ENCODE measurements at places on chromosomes 1 and 21.

GRCh38 chr21:42581993-42582786 lies 68.5 kb downstream of the SLC37A1 start:
- DNase-seq, result no peak

GRCh38 chr1:15997637-15998280 lies 6.3 kb upstream of the SRARP start:
- DNase-seq, result no peak

GRCh38 chr1:174837386-174837785 lies 162.4 kb upstream of the CACYBP start:
- no peak for DNase-seq

GRCh38 chr1:44415013-44415412 lies 10.0 kb downstream of the RNF220 start:
- no peak for DNase-seq

DNA sequence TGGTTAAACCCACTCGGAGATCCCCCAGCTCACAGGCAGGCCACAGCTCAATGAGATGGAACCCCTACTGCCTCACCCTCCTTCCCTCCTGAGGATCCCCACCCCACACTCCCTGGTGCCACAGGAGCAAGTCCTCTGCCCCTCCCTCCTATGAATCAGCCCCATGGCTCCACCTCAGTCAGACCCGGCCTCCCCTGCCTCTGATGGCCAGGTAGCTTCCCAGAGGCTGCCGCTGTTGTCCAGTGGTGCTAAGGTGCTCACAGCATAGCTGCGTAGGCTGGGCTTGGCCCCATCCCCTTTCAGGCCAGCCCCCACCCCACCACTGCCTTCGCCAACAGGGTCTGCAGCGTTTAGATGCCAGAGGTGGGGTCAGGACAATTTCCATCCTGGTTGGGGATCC lies 98.5 kb upstream of the IGSF21 start:
- no peak for DNase-seq

DNA sequence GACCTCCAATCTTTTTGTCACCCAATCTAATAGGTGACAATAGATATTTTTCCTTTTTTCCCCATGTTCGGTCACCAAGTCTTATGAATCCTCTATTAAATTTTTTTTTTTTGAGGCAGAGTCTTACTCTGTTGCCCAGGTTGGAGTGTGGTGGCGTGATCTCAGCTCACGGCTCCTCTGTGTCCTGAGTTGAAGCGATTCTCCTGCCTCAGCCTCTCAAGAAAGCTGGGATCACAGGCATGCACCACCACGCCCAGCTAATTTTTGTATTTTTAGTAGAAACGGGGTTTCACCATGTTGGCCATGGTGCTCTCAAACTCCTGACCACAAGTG lies 42.5 kb upstream of the MTF1 start:
- no peak for DNase-seq

DNA sequence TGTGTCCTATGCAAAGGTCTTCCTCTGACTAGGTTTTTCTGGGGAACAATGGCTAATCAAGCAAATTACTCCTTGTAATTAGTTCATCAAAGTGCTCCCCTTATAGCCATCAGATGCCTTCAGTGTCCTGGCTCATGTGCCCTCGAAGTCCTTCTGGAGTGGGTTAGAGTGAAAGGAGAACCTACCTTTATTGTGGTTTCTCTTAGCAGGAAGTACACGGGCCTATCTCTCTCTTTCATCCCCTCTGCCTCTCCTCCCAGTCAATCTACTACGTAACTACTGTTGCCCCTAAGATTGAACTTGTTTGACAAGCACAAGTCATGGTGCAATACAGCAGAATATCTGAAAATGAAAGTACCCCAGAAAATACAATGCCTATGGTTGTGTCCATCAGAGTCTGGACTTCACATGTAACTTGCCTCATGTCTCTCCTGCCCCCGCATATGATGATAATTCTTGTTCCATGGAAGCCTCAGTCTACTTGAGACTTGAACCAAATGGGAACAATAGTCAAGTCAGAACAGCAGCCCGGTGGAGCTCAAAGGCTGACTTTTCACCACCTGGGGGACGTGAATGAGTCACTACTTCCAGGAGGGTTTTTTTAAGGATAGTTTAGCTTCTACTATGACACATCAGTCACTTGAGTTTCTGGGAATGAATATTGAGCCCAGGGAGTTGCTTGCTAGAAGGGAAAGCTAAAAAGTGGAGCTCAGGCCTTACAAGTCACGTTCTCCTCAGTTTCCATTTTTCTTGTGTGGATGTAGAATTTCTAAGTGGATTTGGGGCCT lies 243.6 kb downstream of the TNR start:
- DNase-seq, result no peak

- DNase-seq, result no peak
Measured at GRCh38 chr21:31879241-31879650, 6.4 kb downstream of the HUNK start.

DNA sequence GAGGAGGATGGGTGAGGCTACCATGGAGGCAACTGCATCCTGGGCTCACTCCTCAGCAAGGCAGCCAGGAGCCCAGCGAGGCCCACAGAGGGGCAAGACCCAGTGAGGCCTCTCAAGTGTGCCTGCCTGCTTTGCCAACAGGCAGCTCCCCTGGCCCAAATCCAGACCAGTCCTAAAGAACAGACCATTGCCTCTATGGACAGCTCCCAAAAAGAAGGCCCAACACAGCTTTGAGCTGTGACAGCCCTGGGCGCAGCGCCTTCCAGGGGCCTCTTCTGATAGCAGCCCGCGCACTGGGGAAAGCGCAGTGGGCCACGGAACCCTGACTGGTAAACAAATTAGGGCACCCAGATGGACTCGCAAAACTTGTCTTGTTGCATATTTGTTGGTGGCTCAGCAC lies 25.5 kb downstream of the C1orf198 start:
- no peak for DNase-seq

GRCh38 chr1:94012708-94013366 lies 103.6 kb upstream of the GCLM start:
- no peak for DNase-seq

DNA sequence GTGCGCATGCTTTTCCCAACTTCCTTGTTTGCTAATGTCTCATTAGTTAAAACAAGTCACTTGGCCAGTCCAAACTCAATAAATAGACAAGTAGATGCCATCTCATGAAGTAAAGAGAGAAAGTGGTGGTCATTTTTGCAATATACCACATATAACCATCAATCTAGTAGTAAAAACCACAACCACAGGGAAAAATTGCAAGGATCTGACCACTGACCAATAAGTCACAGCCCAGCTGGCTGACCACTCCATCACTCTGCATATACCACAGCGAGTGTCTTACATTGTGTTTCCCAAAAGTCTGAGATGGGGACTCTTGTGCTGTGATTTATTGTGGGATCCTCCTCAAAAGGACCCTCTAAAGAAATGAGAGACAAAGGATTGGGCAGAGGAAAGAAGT lies 76.0 kb downstream of the FH start:
- DNase-seq, result no peak

- DNase-seq, result no peak
Measured at GRCh38 chr21:32978331-32979270, 47.1 kb upstream of the OLIG2 start.

- no peak for DNase-seq
Measured at GRCh38 chr1:210814382-210815123, 319.4 kb downstream of the KCNH1 start.

DNA sequence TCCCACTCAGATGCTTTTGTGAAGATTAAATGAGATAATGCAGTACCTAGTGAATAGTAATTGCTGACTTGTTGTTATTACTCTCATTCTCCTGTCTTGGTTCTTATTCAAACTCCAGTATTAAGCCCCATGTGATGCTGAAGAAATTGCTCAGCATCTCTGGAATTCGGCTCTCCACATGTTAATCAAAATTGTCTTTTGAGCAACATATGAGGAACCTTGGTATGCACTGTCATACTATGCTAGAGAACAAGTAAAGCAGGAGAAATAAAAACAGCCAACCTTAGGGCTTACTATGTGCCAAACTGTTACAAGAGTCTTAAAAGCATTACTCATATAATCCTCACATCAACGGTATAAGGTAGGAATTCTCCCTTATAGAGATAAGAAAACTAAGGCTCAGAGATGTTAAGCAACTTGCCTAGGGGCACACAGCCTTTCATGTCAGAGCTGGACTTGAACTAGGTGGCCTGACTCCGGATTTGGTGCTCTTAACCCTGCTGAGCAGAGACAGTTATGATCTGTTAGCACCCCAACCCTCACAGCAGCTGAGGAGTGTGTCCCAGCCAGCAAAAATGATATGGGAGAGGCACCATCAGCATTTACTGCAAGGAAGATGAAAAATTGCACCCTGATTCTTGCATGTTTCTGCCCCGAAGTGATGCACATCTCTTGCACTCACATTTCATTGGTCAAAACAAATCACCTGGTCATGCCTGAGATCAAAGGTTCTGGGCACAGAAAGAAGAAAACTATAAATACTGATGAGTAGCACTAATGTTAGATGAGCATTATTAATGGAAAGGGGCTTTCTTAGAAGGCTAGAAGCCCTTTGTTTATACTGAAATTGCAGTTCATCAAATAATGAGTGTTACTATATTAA lies 102.3 kb downstream of the OMA1 start:
- no peak for DNase-seq

DNA sequence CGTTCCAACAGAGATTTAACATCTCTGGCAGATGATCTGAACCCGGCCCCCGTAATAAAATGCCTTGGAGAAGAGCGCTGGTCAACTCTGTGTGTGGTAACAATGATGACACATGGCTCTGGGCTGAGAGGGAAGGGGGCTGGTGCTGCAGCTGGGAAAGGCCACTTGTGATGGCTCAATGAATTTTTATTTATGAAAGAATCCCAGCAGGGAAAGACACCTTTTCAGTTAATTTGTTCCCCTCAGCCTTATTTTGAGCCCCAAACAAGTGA lies 59.4 kb downstream of the SYT6 start:
- DNase-seq, result no peak

DNA sequence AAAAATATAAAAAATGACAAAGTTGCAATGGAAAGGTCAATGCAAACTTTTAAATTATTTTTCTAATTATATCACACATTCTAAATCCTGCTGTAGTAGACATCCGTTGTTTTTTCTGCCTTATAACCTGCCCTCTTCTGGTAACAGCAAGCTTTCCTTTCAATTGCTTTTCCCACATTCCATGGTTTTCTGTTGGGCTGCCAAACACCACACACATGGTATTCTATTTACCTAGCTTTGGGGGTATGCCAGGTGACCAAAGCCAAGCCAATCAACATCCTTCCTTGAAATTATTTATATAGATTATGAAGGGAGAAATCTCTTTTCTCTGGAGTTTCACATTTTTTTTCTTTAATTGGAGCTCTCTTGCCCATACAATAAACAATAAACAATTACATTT lies 3.4 kb upstream of the LAMC1 start:
- DNase-seq, result no peak

DNA sequence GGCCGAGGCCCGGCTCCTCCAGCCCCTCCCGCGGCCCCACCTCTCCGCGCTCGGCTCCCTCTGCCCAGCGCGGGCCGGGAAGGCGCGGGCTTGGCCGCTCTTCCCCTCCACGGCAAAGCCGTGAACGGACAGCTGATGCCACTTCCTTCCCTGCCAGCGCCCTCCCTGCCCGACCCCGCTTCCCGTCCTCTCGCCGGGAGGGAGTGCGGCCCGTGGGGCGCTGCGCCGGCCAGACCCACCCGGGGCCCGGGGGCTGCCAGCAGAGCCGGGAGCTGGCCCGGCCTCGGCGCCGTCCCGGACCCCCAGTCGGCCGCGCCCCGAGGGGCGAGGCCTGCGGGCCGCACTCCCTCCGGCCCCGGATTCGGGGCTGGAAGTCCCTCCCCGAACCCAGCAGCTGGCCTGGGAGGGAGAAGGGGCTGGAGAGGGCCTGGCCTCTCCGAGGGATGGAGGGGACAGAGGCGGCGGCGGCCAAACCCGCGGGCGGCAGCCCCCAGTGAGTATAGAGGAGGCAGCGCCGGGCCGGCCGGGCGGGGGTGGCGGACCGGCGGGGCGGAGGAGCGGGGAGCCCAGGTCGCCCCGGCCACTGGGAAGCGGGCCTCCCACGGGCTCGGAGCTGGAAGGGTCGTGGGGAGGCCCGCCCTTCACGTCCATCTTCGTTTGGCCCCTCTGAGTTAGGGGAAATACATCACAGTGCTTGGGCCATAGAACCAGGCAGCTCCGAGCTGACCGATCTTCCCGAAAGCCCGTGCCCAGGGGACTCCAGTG lies at the start of gene KIAA1614:
Gene KIAA1614 (plus strand): TSS at position 97 of the 765 bp plus-strand sequence. CDS start 347 bp downstream, at position 444.
- no peak for DNase-seq

DNA sequence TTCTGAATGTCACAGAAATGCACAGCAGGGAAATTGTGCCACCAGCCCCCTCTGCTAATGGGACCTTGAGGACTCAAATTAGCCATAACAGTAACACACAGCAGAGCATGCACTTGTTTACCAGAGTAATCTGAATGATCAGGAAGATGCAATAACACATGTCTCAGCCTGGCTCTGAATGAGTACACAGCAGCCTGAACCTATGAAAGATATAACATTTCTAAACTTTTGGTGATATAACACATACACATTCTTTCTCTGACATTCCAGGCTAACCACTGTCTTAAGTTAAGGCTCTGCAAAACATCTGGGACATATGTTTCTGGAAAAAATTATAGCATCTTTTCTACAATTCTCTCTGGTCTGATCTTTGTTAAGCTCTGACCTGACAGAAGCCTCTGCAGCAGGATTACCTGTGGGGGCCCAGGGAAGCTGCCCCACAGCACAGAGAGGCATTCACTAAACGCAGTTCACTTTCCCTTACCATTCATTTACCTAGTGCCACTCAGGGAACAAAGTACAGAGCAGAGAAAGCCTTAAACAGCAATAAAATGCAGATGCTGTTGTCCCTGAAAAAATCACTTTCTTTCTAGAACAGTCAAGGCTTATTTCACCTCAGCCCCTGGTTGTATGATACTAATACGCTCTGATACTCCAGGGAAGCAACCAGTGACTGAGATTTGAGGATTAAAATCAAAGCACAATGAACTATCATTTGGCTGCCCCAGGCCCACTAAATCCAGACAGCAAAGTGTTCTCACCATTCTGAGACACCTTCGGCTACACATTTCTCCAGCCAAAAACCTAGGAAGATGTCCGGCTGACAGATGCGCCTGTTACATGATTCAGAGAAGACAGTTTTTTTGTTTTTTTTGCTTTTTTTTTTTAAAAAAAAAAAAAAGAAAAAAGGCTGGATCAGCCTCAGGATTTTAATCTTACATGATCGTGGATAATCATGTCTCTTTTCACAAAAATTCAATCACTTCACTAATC lies 54.0 kb upstream of the CNN3 start:
- no peak for DNase-seq

DNA sequence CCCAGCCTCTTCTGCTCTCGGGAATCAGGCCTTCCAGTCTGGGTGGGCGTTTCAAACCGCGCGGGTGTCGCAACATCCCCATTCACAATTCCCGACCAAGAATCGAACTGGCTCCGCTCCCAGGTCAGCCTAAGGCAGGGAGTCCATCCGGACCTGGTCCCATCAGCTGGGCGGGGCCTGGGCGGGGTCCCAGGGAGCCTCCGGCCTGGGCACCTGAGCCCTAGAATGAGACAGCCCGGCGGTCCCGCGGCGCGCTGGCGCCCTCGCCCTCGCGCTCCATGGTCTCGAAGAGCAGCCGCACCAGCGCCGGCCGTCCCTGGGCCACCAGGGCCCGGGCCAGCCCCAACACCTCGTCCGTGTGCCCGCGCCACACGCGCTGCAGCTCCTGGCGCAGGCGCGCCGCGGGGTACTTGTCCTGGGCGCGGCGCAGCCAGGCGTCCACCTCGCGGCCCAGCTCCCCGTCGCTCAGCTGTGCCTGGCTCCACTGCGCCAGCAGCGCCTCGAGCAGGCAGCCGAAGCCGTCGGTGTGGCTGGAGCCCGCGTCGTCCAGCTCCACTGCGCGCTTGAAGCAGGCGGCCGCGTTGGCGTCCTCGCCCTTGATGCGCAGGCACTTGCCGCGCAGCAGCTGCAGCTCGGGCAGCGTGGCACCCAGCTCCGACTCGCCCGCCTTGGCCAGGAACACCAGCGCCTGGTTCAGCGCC lies 16.9 kb upstream of the PARS2 start:
- no peak for DNase-seq

Measured in GM12864 (cell line).